ENCODE measurements at places on chromosomes 12 and 14.

- DNase-seq = no peak
Measured at GRCh38 chr12:59649203-59649602, 53.4 kb downstream of the SLC16A7 start.

- DNase-seq = no peak
Measured at GRCh38 chr14:68676511-68676943, 116.3 kb downstream of the ZFP36L1 start.

- DNase-seq = no peak
Measured at GRCh38 chr14:31934767-31935266, 142.3 kb upstream of the ARHGAP5 start.

DNA sequence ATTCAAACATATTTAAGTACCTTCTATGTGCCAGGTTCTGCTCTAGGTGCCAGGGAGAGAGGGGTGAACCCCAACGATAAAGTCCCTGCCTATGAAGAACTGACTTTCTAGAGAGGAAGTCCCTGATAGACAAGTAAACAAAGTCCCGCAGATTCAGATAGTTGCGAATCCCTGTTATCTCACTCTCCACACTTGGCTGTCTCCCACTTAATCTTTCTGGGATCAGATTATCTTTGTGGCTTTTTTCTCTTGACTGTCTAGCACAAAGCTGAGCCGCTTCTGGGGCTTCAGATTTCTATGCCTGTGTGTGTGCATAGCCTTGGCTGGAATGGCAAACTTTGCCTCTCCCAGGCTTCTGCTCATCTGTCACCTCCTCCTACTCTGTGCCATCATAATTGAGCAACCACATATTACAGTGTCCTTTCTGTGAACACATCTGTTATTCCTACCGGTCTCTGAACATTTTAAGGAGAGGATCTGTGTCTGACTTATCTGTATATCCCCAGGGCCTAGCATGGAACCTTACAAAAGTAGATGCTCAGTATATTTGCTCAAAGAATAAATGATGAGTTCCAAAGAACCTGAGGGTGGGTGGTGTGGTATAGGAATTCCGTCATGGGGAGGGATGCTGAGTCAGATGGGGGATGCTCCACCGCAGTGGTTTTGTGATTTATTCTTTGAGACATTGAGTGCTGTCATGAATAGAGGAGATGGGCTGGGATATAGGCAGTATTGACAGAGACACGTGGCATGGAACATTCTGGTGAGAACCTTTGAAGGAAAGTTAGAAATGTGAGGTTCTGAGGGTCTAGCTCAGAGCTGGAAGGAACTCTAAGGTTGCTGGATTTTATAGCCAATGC is 28.5 kb downstream of the RGS6 start:
- DNase-seq = no peak

GRCh38 chr12:9143929-9144729 is 28.4 kb upstream of the A2M start:
- no peak for DNase-seq

GRCh38 chr12:16939871-16940306 is 333.9 kb upstream of the LMO3 start:
- no peak for DNase-seq
